ENCODE measurements at places on chromosomes 2 and 18. TPM values are rescaled to one million over a fixed set of nuclear protein-coding genes. Genes with fewer than 3 reads are reported as not detected.

- no peak overlapping the region for H3K4me3 ChIP-seq
- DNase-seq = no peak
- peaks cover 12% of the 10 kb centered on the region for H3K36me3 ChIP-seq
- H3K27ac ChIP-seq = no peak overlapping the region
- H3K4me1 ChIP-seq = no peaks in the 10 kb centered on the region
These were observed 9.9 kb downstream of the GPN1 start for GRCh38 chr2:27638709-27639108.

DNA sequence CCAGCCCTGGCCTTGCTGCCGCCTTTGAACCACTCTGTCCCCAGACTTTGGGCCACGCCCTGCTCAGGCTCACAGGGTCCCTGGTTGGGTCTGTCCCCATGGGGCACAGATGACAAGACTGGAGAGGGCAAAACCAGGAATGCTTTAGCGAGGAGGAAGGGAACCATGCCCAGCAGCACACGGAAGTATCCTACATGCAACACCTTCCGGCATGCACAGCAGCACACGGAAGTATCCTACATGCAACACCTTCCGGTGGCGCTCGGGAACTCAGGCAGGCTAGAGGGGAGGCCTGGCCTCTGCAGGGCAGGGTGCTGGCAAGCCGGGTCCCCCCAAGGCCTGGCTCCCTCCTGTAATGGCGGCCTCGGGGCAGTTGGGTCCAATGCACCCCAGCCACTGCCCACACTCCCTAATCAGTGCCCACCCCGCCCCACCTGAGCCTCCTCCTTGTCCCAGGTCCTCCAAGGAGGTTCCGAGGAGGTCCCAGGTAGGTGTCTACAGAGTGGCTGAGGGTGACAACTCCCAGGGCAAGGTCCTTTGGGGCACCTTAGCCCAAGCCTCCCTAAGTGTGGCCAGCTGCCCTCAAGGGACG, 33.6 kb upstream of the SNED1 start:
- H3K36me3 ChIP-seq = no peaks in the 10 kb centered on the region
- peaks cover 11% of the 10 kb centered on the region for H3K4me1 ChIP-seq
- no peak overlapping the region for H3K27ac ChIP-seq

DNA sequence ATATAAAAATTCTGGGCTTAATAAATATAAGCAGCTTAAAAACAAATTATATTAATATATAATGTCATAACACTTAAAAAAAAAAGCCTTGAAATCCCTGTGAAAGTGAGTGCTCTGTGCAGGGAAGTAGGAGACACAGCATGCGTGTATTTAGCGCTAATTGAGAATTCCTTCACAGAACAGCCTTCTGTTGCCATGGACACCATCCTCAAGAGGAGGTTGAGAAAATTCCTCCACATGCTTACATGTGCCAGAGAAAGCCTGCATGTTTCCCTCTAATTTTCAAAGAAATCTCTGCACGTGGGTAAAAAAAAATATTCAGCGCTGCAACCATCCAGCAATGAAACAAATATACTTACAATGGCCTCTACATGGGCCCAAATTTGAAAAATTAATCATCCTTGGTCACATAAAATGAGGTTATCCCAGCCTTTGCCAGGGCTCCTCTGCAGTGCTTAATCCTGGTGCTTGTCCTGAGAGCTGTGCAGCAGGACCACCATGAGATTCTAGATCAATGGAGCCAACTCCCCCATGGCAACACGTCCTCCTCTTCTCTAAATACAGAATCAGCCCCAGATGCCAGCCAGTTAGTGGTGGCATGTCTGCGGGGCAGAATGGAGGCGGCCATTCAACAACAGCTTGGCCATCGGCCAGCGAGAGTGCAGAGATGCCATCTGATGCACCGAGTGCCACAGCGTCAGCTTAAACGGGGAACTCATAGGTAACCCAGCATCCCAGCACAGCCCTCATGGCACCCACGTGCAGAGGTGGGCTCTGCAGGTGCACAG, 228.0 kb downstream of the MYT1L start:
- no peak overlapping the region for H3K27ac ChIP-seq
- DNase-seq = no peak
- H3K36me3 ChIP-seq = no peaks in the 10 kb centered on the region

DNA sequence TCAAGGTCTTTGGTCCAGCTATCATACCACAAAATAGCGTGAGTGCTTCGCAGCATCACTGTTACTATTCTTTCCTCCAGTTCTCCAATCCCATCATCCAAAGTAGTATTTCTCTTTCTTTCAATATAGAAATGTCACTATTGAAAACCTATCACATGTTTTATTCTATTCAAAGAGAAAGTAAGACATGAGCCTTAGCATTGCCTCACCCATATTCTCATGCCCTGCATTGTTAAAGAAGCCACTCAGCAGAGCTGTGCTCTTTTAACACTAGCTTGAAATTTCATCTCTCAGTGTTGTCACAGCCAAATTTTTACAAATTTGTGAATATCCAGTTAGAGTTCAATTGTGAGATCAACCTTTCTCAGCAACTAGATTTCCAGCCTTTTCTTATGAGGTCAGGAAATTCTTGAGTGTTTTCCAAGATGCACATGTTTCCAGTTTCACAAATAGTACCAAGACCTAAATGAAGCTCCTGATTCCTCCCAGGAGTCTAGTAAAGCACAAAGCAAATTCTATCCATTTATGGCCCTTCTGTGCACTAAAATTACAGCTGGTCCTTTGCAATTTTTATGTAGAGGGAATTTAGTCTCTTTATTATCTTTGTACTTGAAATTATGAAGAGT, 343.7 kb downstream of the SPAG16 start:
- H3K4me3 ChIP-seq = no peak overlapping the region
- no peak for DNase-seq
- no peaks in the 10 kb centered on the region for H3K36me3 ChIP-seq
- H3K4me1 ChIP-seq = no peaks in the 10 kb centered on the region

- H3K4me3 ChIP-seq = no peak overlapping the region
- H3K36me3 ChIP-seq = no peaks in the 10 kb centered on the region
- no peaks in the 10 kb centered on the region for H3K4me1 ChIP-seq
- H3K27me3 ChIP-seq = no peaks in the 10 kb centered on the region
- H3K27ac ChIP-seq = no peak overlapping the region
These were observed 35.6 kb downstream of the PIGN start for GRCh38 chr18:62151068-62151771.

DNA sequence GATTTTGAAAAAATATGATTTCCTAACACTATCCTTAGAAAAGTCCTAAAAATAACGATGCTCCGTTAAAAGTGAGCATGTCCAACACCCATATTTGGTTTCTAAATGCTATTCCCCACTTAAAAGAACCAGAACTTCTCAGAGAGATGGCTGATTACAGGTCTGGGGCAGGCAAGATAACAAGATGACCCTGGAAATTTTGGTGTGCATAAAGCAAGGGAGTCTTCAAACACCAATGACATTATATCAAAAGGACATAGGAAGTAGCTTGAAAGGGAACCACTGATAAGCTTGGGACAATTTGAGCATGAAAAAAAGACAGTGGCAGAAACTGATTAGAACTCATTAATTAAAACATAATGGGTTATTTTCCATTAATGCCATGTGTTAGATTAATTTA, 17.9 kb downstream of the STK17B start:
- H3K4me3 ChIP-seq = no peak overlapping the region
- no peaks in the 10 kb centered on the region for H3K4me1 ChIP-seq
- H3K27ac ChIP-seq = no peak overlapping the region
- DNase-seq = no peak

DNA sequence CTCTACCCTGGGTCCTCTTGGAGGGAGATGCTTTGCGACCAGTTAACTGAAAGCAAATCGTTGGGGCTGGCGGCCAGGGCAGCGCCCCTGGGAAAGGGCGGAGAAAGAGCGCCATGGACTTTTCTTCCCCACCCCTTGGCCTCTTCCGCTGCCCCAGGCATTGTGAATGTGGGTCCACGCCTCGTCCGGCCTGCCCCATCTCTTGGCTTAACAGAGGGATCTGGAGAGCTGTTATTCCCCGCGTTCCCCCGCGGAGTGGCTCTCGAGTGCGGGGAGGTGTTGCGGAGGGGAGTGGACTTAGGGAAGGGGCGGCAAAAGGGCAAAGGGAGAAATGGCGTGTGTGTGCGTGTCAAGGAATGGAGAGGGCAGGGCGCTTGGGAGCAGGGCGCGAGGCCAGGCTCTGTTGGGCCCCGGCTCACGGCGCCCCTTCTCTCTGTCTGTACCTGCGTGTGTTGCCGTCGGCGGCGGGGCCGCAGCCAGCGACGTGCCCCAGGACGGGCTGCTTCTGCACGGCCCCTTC, 6.6 kb downstream of the EMX1 start:
- H3K27me3 ChIP-seq = peaks cover 100% of the 10 kb centered on the region
- no peaks in the 10 kb centered on the region for H3K36me3 ChIP-seq
- peaks cover 39% of the 10 kb centered on the region for H3K4me1 ChIP-seq
- peak overlapping the region; percentile 38 for H3K4me3 ChIP-seq
- DNase-seq = peak; percentile 61

DNA sequence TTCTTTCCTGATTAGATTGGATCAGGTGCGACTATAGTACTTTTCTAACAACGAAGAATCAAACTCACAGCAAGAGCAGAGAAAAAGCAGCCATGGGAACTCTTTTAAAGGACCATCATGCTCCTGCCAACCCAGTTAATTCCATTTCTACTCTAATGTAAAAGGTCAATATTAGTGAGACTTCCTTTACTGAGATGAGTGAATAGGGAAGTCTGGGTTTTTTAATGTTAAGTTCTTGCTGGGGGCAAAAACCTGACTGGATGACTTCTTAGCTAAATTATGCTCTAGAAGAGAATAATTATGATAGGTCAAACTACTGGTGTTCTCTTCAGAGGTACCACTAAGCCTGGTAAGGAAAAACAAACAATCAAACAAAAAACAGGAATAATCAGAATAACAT, 8.4 kb downstream of the SRBD1 start:
- no peak for DNase-seq
- H3K27me3 ChIP-seq = no peaks in the 10 kb centered on the region
- H3K27ac ChIP-seq = no peak overlapping the region
- peaks cover 14% of the 10 kb centered on the region for H3K36me3 ChIP-seq

GRCh38 chr2:198611201-198611600, 806.8 kb downstream of the PLCL1 start:
- no peak for DNase-seq
- no peak overlapping the region for H3K4me3 ChIP-seq
- H3K36me3 ChIP-seq = no peaks in the 10 kb centered on the region
- H3K4me1 ChIP-seq = no peaks in the 10 kb centered on the region
- no peak overlapping the region for H3K27ac ChIP-seq

GRCh38 chr2:65017335-65017734, 28.1 kb downstream of the SLC1A4 start:
- no peak overlapping the region for H3K27ac ChIP-seq
- H3K4me3 ChIP-seq = no peak overlapping the region
- peaks cover 6% of the 10 kb centered on the region for H3K4me1 ChIP-seq
- DNase-seq = peak; percentile 26

DNA sequence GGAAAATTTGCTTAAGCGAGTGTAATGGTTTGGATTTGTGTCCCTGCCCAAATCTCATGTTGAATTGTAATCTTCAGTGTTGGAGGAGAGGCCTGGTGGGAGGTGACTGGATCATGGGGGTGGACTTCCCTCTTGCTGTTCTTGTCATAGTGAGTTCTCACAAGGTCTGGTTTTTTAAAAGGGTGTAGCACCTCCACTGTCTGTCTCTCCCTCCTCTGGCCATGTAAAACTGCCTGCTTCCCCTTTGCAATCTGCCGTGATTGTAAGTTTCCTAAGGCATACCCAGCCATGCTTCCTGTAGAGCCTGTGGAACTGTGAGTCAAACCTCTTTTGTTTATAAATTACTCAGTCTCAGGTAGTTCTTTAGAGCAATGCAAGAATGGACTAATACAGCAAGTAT, 6.6 kb downstream of the YIPF4 start:
- H3K4me1 ChIP-seq = no peaks in the 10 kb centered on the region
- H3K27me3 ChIP-seq = no peaks in the 10 kb centered on the region
- DNase-seq = no peak
- no peak overlapping the region for H3K4me3 ChIP-seq

- H3K4me3 ChIP-seq = no peak overlapping the region
- DNase-seq = no peak
- H3K4me1 ChIP-seq = no peaks in the 10 kb centered on the region
- H3K27ac ChIP-seq = no peak overlapping the region
- H3K27me3 ChIP-seq = no peaks in the 10 kb centered on the region
These were observed 1837.5 kb upstream of the CELF4 start for GRCh38 chr18:39403121-39403520.

DNA sequence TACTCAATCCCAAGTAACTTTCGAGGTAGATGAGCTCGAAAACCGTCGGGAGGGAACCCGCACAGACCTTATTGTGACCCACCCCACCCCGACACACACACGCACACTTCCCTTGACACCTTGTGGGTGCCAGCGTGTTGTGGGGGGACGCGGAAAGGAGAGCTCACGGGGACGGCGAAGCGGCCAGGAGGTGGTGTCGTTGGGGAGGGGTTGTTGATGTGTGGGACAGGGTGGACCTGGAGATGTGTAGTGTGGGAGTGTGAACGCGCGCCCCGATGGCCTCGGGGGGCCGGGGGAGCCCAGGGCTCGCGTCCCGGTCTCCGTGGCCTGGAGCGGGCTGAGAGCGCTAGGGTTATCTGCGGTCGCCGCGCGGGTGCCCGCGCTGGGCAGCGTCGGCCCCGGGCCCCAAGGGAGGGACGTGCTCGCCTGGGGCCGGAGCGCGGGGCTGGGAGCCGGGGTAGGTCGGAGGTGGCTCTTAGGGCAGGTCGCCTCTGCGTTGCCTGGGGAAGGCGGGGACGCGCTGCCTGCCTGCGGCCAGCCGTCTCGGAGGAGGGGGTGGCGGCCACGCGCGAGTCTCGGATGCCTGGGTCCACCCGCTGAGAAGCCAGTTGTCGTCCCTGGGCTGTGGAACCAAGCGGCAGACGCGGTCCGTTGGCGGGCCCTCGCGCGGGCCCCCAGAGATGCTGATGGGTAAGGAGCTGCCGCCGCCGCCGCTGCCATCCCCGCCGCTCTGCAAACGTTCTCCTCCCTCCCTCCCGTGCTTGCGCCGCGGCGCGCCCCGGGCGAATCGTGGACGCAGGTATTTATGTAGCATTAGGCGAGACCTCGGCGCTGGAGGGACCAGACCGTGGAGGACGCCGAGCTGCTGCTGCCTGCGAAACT, 1.6 kb downstream of the KLHL29 start:
- DNase-seq = peak; percentile 67
- H3K27ac ChIP-seq = no peak overlapping the region
- H3K4me1 ChIP-seq = peaks cover 3% of the 10 kb centered on the region
- no peaks in the 10 kb centered on the region for H3K36me3 ChIP-seq

DNA sequence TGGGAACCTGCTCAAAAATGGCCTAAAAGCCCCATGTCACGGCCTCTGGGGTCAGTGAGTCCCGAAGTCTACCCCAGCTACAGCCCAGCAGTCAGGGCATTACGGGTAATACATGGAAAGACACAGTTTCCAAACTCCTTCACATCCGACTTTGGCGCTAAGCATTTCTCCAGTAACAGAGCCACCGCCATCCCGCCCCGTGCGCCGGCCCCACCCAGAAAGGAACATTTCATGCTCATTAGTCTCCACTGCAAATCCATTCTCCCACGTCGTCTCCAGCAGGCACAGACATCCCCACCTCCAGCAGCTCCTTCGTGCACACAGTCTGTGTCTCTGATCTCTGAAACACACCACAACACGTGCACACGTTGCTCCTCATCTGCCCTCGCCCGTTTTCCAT, 509.2 kb upstream of the ID2 start:
- no peak for DNase-seq
- no peaks in the 10 kb centered on the region for H3K4me1 ChIP-seq
- H3K27ac ChIP-seq = no peak overlapping the region
- no peak overlapping the region for H3K4me3 ChIP-seq

- H3K27ac ChIP-seq = no peak overlapping the region
- H3K4me3 ChIP-seq = no peak overlapping the region
- no peaks in the 10 kb centered on the region for H3K4me1 ChIP-seq
- no peaks in the 10 kb centered on the region for H3K27me3 ChIP-seq
These were observed 111.7 kb downstream of the ANKRD44 start for GRCh38 chr2:197198890-197199289.

Gene SH2D6
- total RNA-seq = 0.07 TPM

Gene CHN1
- total RNA-seq = 46.6 TPM

Gene SCG2
- total RNA-seq = 0.25 TPM

Gene AGXT
- total RNA-seq = not detected

Gene NXPH2
- total RNA-seq = 4.3 TPM

Gene BCL11A
- total RNA-seq = 1.0 TPM

Gene VAMP5
- total RNA-seq = not detected

Gene UGT1A7
- total RNA-seq = not detected
